GM23248 (cell line): ENCODE measurements at places on chromosomes 3 and 15.

DNA sequence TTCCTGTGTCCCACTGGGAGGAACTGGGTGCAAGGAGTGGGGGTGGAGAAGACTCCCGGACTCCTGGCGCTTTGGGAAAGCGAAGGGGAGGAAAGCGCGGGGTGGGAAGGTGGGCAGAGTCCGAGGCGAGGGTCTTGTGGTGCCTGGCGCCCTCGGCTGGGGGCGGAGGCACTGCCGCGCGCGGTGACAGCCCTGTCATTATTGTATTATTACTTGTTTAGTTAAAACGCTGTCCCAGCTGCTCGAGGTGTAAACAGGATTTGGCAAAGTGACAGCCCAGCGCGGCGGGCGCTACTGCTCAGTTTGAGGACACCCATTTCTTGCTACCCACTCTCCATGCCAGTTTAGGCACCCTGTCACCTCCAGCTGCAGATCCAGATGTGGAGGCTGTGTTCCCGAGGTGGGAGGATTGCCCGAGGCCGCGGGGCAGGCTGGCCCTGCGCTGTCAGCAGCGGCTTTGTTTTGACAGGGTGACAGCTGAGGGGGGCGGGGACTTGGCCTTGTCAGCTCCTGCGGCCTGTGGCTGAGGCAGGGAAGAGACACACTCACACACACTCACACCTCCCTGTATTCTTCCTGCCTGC is 1.0 kb downstream of the KAT2B start:
- peak; percentile 74 for DNase-seq
- no peaks in the 10 kb centered on the region for H3K36me3 ChIP-seq
- H3K27ac ChIP-seq, result no peak overlapping the region
- peaks cover 21% of the 10 kb centered on the region; the same call in 1 of the 2 replicates for H3K4me1 ChIP-seq
- peak overlapping the region; percentile 97 for H3K4me3 ChIP-seq

- H3K36me3 ChIP-seq, result no peaks in the 10 kb centered on the region
- H3K27ac ChIP-seq, result no peak overlapping the region
- DNase-seq, result no peak
- H3K4me1 ChIP-seq, result no peaks in the 10 kb centered on the region
- H3K4me3 ChIP-seq, result no peak overlapping the region
- H3K27me3 ChIP-seq, result no peaks in the 10 kb centered on the region
These were observed 179.4 kb downstream of the CD47 start for GRCh38 chr3:107911337-107912000.

DNA sequence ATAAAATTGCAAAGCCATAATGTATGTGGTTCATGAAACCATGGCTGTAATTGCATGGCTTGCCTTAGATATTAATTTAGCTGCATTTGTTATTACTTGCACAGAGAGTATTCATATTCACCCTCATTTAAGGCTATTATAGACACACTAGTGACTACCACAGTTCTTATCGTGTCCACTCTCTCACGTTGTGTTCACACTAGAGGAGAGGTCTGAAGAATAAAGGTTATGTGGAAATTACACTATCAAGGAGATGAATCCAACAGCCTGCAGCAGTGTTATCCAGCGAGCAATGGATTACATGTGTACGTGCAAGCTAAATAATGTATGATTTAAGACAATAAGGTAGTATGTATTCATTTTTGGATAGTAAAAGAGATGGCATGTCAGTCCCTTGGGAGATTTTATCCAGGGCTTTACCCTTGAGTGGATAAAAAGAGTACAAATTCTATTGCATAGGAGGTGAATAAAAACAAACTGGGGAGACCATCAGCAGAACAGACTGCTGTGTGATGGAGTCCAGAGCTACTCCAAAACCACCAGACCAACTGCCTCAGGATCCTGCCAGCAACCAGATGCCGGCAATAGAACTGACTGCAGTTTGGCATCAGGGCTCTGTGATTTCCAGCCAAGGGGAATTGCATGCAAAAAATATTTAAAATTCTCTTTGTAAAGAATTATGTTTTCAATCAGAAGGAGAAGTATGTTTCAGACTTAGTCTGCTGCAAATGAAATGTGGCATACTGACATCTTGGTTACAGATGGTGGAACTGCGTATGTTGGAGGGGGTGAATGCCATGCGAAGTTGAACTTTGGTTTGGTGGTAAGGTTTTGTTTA is 146.6 kb downstream of the RBMS3 start:
- H3K27ac ChIP-seq, result no peak overlapping the region
- H3K36me3 ChIP-seq, result no peaks in the 10 kb centered on the region
- DNase-seq, result peak; percentile 34
- peaks cover 43% of the 10 kb centered on the region for H3K4me1 ChIP-seq

DNA sequence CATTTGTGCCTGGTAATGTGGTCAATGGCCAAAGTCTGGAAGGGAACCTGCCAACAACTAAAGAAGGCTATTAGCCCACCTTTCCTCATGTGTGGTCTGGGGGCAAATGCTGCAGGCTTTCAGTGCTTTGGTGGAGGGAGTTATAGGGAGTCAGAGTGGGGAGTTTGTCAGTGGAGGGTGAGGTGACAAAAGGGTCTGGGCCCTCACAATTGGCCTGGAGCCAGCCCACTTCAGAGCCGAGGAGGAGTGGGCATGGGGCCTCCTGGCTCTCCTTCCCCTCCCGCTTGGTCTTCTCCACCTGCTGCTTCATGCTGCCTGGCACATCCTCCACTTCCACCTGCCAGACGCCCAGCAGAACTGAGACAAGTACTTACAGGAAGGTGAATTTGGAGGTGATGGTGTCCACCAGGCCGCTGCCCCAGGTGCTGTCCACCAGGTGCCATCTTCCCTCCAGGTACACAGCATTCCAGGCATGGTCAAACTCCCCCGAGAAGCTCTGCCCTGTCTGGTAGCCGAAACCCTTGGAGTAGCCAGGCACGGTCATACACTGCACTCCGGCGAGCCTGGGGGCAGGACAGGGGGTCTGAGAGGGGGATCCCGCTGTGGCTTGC is 40.9 kb downstream of the KY start:
- no peak overlapping the region for H3K4me3 ChIP-seq
- no peaks in the 10 kb centered on the region for H3K27me3 ChIP-seq
- H3K36me3 ChIP-seq, result no peaks in the 10 kb centered on the region
- no peak for DNase-seq
- H3K4me1 ChIP-seq, result no peaks in the 10 kb centered on the region

- H3K27me3 ChIP-seq, result peaks cover 8% of the 10 kb centered on the region; the same call in 1 of the 2 replicates
- H3K27ac ChIP-seq, result no peak overlapping the region
- H3K36me3 ChIP-seq, result no peaks in the 10 kb centered on the region
- no peaks in the 10 kb centered on the region for H3K4me1 ChIP-seq
- DNase-seq, result no peak
- H3K4me3 ChIP-seq, result no peak overlapping the region
These were observed 131.8 kb upstream of the C2CD4B start for GRCh38 chr15:62296756-62297507.

DNA sequence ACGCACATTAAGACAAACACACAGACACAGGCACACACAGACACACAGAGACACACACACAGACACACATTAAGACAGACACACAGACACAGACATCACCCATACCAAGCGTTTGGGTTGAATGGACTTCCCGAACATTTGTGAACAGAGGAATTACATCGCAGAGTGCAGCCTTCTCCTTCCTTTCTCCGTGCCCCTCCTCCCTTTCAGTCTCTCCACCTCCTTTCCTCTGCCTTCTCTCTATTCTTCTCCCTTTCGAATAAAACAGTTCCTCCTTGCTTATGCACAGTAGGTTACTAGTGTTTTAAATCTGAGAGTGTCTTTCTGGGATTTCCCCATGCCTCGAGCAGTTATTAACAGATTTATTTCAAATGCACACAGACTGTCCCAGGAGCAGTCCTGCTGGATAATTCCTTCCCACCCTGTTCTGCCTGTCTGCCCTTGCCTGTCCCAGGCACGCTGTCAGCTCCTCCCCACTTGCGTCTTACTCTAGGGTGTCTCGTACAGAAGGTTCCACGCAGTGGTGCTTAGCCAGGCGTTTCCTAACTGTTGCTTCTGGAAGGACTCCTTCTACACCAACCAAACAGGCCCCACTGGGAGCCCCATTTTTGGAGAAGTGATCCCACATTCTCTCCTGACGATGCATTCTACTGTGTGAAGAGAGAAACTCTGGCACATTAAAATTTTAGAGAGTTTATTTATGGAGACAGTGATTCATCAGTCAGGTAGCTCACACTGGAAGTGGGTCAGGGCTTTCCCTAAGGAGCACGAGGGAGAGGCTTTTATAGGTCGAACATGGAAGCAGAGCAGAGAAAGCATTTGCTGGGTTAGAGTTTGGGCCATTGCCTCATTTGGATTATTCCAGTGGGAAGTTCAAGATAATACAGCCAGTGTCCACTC is 163.8 kb downstream of the SV2B start:
- H3K27me3 ChIP-seq, result 0 out of 2 replicates have a peak, but pooled peaks cover 4% of the 10 kb centered on the region
- no peaks in the 10 kb centered on the region for H3K36me3 ChIP-seq
- no peak overlapping the region for H3K4me3 ChIP-seq
- peak; percentile 25 for DNase-seq
- H3K27ac ChIP-seq, result no peak overlapping the region
- no peaks in the 10 kb centered on the region for H3K4me1 ChIP-seq

- H3K4me3 ChIP-seq, result no peak overlapping the region
- H3K36me3 ChIP-seq, result no peaks in the 10 kb centered on the region
- no peaks in the 10 kb centered on the region for H3K4me1 ChIP-seq
- no peak overlapping the region for H3K27ac ChIP-seq
These were observed 28.8 kb upstream of the IGSF11 start for GRCh38 chr3:119063471-119063870.

GRCh38 chr3:48345946-48346572 is 12.6 kb upstream of the SPINK8 start:
- no peaks in the 10 kb centered on the region for H3K4me1 ChIP-seq
- no peaks in the 10 kb centered on the region for H3K27me3 ChIP-seq
- no peaks in the 10 kb centered on the region for H3K36me3 ChIP-seq
- no peak for DNase-seq

GRCh38 chr3:33433843-33434242 is 6.4 kb downstream of the UBP1 start:
- peak overlapping the region; percentile 31; the same call in 1 of the 2 replicates for H3K27ac ChIP-seq
- no peaks in the 10 kb centered on the region for H3K27me3 ChIP-seq
- no peak overlapping the region for H3K4me3 ChIP-seq
- no peaks in the 10 kb centered on the region for H3K36me3 ChIP-seq
- peaks cover 50% of the 10 kb centered on the region for H3K4me1 ChIP-seq
- DNase-seq, result peak; percentile 54

GRCh38 chr15:88525418-88525817 is 21.1 kb downstream of the DET1 start:
- no peak overlapping the region for H3K27ac ChIP-seq
- H3K27me3 ChIP-seq, result no peaks in the 10 kb centered on the region
- no peaks in the 10 kb centered on the region; the same call in 1 of the 2 replicates for H3K36me3 ChIP-seq
- DNase-seq, result no peak
- no peak overlapping the region for H3K4me3 ChIP-seq
- no peaks in the 10 kb centered on the region for H3K4me1 ChIP-seq

- no peaks in the 10 kb centered on the region for H3K27me3 ChIP-seq
- peaks cover 15% of the 10 kb centered on the region for H3K4me1 ChIP-seq
- no peaks in the 10 kb centered on the region for H3K36me3 ChIP-seq
- DNase-seq, result no peak
- no peak overlapping the region for H3K27ac ChIP-seq
These were observed 86.8 kb upstream of the MEF2A start for GRCh38 chr15:99478977-99479376.

- peak; percentile 79 for DNase-seq
- no peaks in the 10 kb centered on the region for H3K27me3 ChIP-seq
- H3K4me3 ChIP-seq, result no peak overlapping the region
- H3K4me1 ChIP-seq, result no peaks in the 10 kb centered on the region
These were observed 40.6 kb downstream of the DPP8 start for GRCh38 chr15:65476903-65477302.

- 0 out of 2 replicates have a peak, but pooled peaks cover 2% of the 10 kb centered on the region for H3K36me3 ChIP-seq
- no peaks in the 10 kb centered on the region for H3K27me3 ChIP-seq
- peak; percentile 59 for DNase-seq
- H3K4me1 ChIP-seq, result peaks cover 47% of the 10 kb centered on the region
- peak overlapping the region; percentile 48 for H3K27ac ChIP-seq
These were observed 48.1 kb upstream of the MAP4 start for GRCh38 chr3:48064292-48064829.

DNA sequence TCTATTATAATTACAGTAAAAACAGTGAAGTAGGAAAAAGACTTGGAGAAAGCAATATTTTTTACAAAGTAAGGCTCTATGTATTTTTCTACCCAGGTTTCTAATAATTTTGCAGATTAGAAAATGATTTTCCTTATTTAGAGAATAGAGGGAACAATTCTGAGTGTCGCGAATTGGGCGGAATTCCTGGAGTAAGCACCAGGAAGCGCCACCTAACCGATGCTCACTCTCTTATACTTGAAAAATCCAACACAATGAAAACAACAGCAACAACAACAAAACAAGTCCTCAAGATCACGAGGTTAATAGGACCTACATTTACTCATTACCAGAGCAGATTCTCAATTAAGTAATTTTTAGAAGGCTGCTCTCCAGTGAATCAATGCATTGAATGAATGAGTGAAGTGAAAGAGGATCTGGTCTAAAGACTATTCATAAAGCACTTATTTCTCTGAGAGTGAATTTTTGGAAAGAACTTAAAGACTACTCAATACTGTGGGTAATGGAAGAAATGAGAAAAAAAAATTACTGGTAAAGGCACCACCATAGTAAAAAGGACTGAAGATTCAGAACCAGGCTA is 158.0 kb downstream of the MEIS2 start:
- peaks cover 38% of the 10 kb centered on the region; the same call in 1 of the 2 replicates for H3K36me3 ChIP-seq
- no peak overlapping the region for H3K4me3 ChIP-seq
- H3K4me1 ChIP-seq, result no peaks in the 10 kb centered on the region

GRCh38 chr3:79006077-79006476 is 761.7 kb downstream of the ROBO1 start:
- no peaks in the 10 kb centered on the region for H3K4me1 ChIP-seq
- no peak overlapping the region for H3K27ac ChIP-seq
- no peak overlapping the region for H3K4me3 ChIP-seq
- no peaks in the 10 kb centered on the region for H3K36me3 ChIP-seq

DNA sequence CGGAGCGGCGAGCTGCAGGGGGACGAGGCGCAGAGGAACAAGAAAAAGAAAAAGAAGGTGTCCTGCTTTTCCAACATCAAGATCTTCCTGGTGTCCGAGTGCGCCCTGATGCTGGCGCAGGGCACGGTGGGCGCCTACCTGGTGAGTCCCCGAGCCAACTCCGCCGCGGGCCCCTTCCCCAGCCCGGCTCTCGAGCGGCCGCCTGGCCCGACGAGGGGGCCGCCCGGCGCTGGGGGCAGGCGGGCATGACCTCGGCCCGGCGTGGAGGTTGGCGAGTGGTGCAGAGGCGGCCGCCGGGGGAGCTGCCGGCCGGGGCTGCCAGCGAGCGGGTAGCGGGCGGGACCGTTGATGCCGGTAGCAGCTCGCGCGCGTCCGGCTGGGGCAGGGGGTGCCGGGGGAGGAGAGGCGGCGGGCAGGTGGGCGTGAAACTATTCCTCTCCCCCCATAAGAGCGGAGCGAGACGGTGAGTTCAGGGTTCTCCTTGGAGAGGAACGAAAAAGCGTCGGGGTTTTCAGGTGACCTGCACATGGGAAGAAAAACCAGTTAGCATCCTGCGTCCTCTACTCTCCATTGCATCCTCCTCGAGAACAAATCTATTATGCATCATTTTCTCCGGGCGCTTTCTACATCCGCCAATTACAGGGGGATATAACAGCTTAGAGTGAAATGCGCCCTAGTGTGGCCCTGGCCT is 585 bp downstream of the SLCO3A1 start:
- no peaks in the 10 kb centered on the region for H3K36me3 ChIP-seq
- H3K4me3 ChIP-seq, result peak overlapping the region; percentile 76
- H3K27me3 ChIP-seq, result no peaks in the 10 kb centered on the region
- H3K4me1 ChIP-seq, result peaks cover 5% of the 10 kb centered on the region; the same call in 1 of the 2 replicates
- DNase-seq, result peak; percentile 73
- no peak overlapping the region for H3K27ac ChIP-seq
